Activated gamma-delta T cell treated with Interleukin-2 at 50 U/mL for 16 hours (primary cell): ENCODE measurements at places on chromosomes 16 and 17.

DNA sequence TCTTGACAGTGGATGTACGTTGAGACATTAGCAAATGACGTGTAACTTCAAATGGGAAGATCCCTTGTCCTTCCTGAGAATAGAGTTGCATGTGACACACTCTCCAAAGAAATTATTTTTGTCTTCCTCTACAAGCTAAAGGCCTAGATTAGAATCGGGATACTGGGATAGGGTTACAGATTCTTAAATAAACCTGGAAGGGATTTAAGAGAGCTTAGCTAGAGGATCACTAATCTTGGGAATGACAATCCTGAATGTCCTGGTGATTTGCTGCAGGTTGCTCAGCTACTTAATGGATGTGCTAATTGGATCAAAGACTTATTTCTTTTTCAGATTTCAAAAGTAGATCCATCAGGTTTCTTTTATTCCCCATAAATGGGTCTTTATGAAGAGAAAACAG lies 101.9 kb downstream of the KCNJ2 start:
- DNase-seq: no peak

- no peak for DNase-seq
Measured at GRCh38 chr16:1674751-1675664, 3.1 kb upstream of the JPT2 start.

GRCh38 chr17:6212766-6213165 lies 142.6 kb downstream of the WSCD1 start:
- DNase-seq: no peak

DNA sequence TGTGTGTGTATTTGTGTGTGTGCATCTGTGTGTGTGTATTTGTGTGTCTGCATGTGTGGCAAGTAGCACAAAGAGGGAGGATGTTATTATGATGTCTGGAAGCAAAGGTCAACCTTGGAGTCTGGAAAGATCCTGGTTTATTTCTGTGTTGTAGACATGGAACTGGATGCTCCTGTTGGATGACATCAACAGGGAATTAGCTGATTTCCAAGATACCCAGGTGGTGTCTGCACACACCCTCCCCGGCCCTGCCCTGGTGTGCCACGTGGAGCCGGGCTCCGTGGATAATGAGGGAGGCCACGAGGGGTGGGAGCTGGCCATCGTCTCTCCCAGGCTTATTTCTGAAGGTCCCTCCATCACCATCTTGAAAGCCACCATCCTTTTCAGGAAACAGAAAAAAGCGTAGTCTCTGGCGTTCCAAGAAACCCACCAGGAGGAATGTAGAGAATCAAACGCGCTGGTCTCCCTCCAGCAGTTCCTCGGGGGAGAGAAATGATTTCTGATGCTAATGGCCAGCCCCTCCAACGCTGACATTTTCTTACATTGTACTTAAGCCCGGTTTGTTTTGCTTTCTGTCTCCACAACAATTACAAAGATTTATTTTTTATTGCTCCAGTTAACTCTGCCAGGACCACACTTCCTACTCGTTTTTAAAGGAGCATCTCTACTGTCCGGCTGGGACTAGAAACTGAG lies 93.3 kb downstream of the FOXL1 start:
- DNase-seq: no peak

- DNase-seq: no peak
Measured at GRCh38 chr17:76565728-76566612, 19.7 kb downstream of the ST6GALNAC2 start.

GRCh38 chr17:65531256-65532100 lies 30.0 kb downstream of the AXIN2 start:
- DNase-seq: no peak

- no peak for DNase-seq
Measured at GRCh38 chr16:49523435-49524159, 150.0 kb downstream of the C16orf78 start.

GRCh38 chr17:76088868-76089576 lies 10.0 kb downstream of the ZACN start:
- DNase-seq: no peak

- DNase-seq: no peak
Measured at GRCh38 chr16:87603684-87604633, 1.7 kb downstream of the JPH3 start.

- DNase-seq: no peak
Measured at GRCh38 chr17:70099294-70099693, 24.3 kb downstream of the KCNJ16 start.

DNA sequence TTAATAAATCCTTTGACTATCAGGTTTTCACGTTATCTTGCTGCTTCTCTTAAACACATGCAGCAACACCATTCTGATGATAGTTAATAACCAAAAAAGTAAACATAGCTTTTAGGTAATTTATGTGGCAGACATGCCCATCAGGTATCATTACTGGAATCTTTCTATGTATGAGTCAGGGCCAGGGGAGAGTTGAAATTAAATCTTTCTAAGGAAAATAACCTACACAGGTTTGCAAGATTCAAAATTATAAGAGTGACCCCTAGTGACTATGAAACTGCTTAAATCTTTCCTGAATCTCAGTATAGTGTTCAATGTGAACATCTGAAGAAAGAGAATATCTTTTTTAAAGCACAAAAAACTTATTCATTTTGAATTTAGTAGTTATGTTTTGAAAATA lies 666.6 kb downstream of the CDH11 start:
- DNase-seq: no peak

DNA sequence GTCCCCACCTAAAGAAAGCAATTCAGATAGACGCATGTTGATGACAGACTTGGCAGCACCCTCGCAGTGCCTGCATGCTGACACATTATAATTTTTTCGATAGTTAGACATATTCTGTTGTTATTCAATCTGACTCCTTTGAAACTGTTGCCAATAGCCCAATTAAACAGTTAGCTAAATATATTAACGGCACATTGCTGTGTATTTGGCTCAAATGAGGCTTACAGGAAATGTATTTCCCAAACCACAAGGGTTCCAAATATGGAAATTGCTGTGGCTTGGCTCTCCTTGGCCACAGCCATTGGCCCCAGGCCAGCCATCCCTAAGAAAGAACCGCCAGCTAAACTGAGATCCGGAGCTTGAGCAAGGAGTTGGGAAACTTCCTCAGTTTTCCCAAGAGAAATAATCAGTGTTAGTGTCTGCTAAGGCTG lies 31.1 kb downstream of the C16orf82 start:
- DNase-seq: no peak

DNA sequence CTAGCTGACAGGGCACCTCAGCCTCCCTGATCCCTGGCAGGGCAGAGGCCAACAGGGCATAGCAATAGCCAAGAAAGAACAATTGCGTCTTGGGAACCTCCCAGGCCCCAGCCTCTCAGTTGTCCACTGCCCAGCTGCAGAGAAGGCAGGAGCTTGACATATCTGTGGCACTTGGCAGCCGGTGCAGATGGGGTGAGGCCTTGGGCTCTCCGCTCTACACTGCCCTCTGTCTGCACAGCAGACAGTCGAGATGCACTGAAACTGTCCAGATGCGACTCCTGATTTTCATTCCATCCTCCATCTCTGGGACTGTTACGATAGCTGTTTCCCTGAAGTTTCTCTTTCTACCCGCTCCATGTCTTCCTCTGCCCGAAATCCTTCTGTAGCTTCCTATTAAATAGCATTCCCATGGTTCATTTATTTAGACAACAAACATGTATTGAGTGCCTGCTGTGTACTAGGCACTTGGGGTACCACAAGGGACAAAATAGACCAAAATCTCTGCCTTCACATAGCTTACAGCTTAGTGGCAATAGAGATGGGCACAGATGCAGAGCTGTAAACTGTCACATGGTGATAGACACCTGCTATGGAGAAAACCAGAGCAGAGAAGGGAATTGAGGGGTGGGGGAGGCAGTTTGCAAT lies 3.3 kb downstream of the POLR3E start:
- no peak for DNase-seq

DNA sequence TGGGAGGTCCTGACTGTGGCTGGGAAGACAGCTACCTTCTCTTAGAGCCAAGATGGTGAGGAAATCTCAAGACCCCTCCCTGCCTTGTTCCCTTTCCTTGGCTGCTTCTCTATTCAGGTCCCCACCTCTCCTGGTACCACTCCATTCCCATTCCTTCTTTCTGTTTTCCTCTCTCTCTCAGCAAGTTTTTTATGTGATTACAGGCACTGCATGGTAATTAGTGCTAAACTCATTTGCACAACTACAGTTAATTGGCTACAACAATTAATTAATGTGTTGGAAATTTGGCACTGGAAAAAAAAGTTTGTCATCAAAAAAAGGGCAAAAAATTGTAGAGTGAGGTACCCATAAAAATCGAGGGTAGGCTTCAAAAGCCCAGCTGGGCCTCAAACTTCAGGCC lies 45.3 kb downstream of the NEUROD2 start:
- no peak for DNase-seq

DNA sequence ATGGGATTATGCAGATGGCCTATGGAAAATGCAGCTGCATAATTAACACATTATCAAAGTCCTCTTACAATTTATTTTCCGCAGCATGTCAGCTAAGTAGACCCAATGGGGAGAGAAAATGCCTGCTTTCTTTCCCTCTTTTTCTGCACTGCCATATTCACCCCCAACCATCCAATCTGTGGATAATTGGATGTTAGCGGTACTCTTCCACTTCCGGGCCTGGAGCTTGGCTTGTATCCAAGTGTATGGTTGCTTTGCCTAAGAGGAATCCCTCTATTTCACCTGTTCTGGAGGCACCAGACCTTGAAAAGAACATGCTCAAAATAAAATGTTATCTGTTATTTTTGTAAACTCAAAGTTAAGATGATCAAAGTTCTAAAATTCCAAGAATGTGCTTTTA lies 41.1 kb upstream of the CACNG3 start:
- DNase-seq: no peak

- DNase-seq: no peak
Measured at GRCh38 chr17:79832218-79833109, 6.8 kb downstream of the CBX4 start.

DNA sequence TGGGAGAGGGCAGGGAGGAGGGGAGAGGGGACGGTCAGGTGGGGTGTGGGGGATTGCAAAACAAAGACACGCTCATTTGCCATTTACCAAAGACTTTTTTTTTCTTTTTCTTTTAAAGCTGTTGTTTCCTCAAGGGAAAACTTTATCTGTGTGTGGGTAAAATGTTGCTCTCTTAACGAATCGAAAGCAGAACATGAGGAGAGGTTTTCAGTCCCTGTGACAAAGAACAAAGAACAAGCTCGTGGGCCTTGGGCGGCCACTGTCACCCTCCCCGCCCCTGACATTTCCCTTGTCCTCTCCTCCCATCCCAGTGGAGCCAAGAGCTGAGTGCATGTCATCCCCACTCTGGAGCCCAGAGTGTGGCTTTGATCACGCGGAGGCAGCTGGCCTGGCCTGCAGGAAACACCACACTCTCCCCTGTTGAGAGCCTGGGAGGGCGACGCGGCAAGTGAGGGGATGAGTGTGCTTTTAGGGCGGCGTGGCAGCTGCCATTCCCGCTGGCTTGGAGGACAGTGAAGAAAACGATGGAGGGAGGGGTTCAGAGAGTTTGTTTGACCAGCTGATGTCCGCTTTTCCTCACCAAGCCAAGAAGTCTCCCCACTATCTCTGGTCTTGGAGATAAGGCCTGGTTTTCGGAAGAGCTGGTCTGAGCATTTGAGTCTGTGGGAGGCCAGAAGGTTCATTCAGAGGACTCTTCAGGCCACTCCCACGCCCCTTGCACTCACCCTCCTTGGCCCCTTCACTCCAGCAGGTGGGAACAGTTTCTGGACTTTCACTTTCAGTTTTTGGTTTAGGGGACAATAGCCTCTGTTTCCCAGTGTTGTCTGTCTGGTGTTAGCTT lies 11.4 kb downstream of the CCR7 start:
- DNase-seq: no peak

DNA sequence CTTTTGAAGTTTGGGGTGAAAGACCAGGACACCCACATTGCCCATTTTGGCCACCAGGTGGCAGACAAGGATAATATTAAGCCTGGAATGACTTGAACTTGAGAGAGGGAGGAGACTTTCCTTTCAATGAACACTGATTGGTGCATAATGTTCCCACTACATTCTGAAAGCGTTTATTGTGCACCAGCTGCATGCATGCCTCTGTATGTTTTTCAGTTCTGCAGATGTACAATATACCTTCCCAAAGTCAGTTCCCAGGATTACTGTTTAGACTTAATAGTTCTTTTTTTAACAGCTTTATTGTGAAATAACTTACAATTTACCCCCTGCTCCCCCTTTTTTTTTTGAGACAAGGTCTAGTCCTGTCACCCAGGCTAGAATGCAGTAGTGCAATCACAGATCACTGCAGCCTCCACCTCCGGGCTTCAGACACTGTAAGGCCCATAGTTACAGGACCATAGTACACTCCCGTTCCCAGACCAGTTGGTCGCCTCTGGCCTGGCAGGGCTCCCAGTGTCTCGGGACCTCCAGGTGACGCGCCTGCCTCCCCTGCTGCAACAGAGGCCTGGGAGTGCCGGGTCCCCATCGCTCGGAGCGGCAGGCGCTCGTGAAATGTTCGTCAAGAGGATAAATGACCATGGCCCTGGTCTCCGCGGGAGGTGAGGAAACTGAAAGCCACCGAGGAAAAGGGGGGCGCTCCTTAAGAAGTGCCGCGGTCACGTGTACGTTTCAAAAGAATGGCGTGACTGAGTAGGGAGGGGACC lies 12.2 kb downstream of the CES2 start:
- DNase-seq: peak; percentile 85

DNA sequence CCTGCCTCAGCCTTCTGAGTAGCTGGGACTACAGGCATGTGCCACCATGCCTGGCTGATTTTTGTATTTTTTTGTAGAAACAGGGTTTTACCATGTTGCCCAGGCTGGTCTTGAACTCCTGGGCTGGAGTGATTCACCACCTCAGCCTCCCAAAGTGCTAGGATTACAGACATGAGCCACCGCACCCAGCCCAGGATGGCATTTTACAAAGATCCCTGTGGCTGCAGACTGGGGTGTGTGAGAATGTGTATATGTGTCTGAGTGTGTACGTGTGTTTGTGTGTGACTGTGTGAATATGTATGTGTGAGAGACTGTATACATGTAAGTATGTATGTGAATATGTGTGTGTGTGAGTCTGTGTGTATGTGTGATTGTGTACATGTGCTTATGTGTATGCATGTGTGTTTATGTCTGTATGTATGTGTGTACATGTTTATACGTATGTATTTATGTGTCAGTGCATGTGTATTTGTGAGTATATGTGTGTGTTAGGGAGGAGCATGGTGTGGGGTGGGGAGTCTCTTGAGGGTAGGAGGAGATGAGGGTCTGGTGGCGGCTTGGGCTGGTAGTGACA lies 17.0 kb downstream of the RPTOR start:
- DNase-seq: no peak
